ENCODE measurements at places on chromosomes 11 and 22.

- peak; percentile 47 for DNase-seq
These were observed 864.2 kb downstream of the FAM181B start for GRCh38 chr11:81869351-81870065.

GRCh38 chr11:35800970-35801953 lies 138.7 kb downstream of the TRIM44 start:
- DNase-seq: no peak

DNA sequence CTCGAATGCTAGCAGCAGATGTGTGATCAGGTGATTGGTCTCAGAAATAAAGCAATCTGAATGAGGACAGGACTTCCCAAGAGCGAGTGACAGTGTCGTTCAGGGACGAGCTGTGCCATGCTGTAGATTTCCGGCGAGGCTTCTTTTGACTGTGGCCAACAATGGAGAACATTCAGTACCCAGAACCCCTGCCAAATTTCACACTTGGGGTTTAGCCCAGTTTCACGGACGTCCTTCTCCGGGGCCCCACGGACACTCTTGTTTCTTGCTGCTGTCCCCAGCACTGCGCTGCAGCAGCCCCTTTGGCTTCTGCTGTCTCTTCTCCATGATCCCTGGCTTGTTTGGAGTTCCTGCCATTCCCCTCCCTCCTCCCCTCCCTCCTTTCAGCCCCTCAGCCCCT lies 115.1 kb upstream of the GRAMD1B start:
- no peak for DNase-seq

- no peak for DNase-seq
These were observed 29.8 kb downstream of the CHORDC1 start for GRCh38 chr11:90192869-90193582.
